ENCODE measurements at places on chromosomes 2 and 18.

- DNase-seq, result no peak
Measured at GRCh38 chr2:100453853-100454252, 16.4 kb upstream of the NMS start.

GRCh38 chr2:62219407-62220159 is 23.7 kb downstream of the B3GNT2 start:
- DNase-seq, result no peak

DNA sequence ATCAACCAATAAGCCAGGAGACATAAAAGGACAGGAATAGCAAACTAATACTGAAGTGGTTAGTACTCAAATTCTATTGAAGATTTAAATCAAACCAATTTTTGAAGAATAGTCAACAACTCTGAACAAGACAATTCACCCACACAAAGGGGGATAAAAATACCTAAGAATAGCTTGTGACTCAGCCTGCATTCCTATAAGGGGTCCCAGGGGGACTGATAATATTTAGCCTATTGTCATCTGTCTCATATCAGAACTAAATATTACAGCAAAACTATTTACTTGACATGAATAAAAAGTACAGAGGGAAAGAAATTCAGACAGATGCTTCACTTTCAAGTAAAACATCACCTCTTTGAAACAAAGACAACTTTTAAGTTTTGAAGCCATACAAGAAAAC is 7.7 kb downstream of the ITSN2 start:
- no peak for DNase-seq

DNA sequence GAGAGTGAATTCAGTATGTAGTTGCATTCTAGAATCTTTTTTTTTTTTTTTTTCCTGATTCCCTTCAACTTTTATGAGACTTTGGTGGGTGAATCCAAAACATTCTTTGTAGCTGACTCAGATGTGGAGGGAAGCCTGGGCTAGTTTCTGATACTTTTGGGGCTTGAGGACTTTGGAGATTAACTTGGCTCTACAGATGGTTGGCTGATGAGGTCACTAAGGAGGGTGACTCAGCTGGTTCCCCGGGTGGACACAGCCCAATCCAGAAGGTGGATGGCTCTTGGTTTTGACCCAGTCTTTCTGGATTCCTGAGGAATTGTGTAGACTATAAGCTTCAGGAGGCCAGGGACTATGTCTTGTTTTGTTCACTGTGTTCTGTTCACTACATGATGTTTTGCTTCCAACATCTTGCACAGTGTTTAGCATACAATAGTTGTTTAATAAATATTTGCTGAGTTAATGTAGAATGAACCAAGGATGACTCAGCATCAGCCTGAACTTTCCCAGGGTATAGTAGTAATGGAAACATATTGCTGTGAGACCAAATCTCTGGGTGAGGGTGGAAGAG is 30.5 kb downstream of the LAMA3 start:
- DNase-seq, result no peak

GRCh38 chr2:75476761-75477160 is 84.0 kb downstream of the EVA1A start:
- no peak for DNase-seq

- DNase-seq, result no peak
Measured at GRCh38 chr18:74661008-74661407, 63.3 kb downstream of the ZNF407 start.

GRCh38 chr2:166373951-166374350 is 1.8 kb downstream of the SCN9A start:
- DNase-seq, result peak; percentile 76

- no peak for DNase-seq
Measured at GRCh38 chr2:160916300-160916699, 243.9 kb upstream of the TANK start.

GRCh38 chr2:98730707-98731040 is 258 bp downstream of the MGAT4A start:
- DNase-seq, result no peak

DNA sequence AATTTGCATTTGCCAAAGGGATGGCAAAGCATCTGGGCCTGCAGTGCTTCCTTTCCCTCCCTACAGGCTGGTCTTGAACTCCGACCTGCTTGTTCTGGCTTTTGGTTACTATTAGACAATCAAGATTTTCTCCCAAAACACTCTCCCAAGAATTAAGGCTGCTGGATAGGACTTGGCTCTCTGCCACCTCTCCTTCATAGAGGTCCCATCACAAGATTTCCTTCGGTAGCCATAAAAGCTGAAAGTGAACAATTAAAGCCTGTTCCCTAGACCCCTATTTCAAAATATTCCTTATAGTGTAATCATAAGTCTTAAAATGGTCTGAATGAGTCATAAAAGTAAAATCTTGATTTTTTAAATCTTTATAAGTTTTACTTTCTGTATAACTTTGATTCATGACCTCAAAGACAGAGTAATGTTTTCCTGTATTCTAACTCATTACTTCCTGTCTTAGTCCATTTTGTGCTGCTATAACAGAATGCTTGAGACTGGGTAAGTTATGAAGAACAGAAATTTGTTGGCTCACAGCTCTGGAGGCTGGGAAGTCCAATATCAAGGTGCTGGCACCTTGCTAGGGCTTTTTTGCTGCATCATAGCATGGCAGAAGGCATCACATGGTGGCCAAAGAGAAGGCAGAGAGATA is 37.8 kb upstream of the TNP1 start:
- no peak for DNase-seq

DNA sequence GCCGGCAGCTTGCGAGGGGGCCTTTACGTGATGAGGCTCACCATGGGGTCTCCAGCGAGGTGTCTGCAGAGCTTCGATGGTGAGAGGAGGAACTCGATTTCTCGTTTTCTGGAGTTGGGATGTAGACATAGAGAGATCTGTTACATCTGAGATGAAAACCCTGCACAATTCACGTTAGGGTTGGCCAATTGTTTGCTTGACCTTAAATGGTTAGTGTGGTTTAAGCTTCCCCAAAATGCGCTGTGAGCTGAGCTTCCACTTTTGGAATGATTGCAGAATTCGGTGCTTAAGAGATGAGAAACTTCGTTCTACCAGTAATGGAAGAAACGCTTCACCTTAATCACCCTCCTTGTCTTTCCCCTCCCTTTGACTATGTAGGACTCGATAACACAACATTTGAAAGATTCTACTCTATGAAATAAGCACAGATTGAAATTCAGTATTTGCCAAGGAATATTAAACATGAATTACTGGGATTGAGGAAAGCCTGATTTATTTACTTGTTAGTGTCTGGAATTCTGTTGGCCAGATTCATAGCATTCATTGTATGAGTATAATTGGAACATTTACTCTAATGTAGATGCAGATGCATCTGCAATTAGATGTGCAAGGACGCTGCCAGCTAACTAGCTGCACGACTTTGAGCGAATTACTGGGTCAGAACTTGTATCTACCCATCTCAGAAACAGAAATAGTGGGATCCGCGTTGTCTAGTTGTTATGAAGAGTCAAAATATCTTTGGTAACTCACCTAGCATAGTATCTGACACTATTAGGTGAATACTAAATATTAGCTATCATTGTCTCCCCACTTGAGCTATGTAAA is 1.6 kb upstream of the KLF7 start:
- DNase-seq, result no peak

DNA sequence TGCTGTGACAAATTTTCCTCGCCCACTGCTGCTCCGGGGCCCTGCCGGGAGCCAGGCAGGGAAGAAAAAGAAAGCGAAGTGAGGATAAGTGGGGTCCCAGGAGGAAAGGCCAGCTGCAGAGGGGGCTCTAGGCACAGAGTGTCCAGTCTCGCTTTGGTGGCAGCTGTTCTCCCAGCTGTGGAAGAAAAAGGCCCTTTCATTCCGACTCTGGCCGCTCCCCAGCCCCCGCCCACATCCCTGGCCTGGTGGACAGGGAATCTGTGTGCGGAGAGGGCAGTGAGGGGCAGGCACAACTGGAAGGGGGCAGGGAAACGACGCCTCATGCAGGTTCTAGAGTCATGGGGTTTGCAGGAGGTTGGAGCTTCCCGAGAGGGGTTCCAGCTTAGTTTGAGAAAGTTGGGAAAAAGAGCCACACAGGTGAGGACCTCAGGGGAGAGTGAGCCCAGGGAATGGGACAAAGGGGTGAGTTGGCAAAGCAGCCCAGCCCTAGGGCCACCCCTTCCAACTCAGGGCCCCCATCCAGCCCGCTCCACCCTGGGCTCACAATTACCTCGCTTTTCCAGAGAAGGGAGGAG is 1.8 kb downstream of the RTKN start:
- no peak for DNase-seq

DNA sequence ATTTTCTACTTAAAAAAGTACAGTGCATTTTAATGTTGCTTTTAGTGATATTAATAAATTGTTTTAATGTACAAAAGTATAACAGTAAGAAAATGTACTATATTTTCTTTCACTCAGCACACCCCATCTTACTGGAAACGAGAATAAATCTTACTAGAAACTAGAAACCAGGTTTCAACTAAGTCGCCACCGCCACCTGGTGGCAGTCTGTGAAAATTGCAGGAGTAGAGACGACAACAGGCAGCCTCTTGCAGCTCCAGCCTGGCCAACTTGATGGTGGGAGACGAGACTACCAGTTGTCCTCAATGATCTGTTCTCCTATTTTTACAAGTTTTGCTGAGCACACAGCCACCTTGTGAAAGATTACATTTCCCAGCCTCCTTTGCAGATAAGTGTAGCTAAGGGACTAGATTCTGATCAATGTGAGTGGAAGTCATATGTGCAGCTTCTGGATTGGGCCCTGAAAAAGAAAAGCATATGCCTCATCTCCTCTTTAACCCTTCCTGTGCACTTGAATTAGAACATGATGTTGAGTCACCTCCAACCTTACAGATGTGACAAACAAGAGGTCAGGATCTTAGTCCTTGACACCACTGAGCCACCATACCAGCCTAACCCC is 8.7 kb downstream of the OTOF start:
- peak; percentile 58 for DNase-seq

DNA sequence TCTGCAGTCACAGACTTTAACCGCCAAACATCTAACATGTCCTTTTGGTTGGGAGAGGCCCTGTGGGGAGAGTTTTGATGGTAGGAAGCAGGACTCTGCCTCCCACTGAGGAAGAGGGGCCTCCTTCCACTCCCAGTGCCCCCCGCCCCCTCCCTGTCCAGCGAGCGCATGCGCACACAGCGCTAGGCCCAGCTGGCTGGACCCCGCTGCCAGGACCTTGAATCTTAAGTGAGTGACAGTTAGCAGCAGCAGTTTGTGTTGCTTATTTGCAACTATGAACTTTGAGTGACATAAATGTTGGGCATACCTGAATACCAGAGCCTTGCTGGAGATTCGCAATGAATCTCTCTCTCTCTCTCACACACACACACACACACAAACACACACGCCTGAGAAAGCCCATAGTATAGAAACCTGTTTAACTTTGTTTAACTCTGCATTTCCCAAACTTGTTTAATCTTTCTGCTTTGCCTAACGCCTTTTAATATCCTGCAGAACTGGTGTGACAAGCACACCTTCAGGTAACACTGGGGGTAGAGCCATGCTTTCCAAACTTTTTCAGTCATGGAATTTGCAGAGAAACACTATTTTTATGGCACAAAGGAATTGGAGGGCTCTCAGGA is 134.6 kb upstream of the SMAD2 start:
- no peak for DNase-seq

DNA sequence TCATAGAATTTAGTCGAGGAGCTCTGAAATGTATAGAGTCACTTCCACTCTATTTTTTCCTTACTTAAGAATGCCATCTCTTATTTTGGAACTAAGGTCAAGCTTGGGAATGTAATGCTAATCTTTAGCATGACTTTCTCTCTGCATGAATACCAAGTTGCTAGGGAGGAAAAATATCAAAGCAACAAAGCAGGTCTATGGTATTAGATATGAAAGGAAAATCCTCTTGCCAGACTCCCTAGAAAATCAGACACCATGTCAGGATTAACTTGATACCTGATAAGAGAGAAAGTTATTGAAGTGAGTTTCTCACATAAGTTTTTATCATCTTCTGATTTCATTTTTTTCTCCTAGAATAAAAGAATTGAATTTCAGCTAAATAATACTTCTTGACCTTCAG is 341.7 kb upstream of the ZNF804A start:
- no peak for DNase-seq

DNA sequence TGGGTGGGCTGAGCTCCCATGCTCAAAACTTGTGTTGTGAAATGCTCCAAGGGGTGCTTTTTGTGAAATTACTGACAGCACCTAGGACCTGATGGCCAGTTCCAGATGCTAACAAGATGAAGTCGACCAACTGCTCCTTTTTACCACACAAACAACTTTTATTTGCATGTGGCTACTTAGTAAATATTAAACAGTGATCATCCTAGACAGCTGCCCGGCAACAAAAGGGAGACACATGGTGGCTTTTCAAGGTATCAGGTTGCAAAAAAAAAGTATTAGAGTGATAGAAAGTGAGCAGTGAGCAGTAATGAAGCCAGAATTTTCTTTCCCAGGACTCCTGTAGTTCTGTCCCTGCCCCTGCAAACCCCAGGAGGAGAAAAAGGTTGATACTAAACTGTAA is 118.5 kb downstream of the RPIA start:
- DNase-seq, result peak; percentile 70

GRCh38 chr2:37870829-37871228 is 54.3 kb upstream of the RMDN2 start:
- no peak for DNase-seq

DNA sequence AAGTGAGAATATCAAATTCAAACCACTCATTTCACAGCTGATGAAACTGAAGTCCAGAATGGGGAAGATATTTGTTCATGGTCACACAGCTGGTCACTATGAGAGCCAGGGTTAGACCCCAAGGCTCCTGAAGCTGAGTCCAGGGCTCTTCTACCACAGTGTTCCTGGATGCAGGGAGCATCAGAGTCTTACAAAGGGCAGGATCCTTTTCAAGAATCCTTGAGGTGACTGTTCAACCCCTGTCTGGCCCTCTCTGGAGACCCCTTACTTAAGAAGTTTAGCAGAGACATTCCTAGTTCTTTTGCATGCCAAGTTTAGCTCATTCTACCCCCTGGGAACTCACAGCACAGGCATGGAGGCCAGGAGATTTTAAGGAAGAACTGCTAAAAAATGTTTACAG is 15.7 kb downstream of the PROKR1 start:
- DNase-seq, result no peak

GRCh38 chr2:97741251-97741650 is 27.9 kb downstream of the ZAP70 start:
- no peak for DNase-seq

DNA sequence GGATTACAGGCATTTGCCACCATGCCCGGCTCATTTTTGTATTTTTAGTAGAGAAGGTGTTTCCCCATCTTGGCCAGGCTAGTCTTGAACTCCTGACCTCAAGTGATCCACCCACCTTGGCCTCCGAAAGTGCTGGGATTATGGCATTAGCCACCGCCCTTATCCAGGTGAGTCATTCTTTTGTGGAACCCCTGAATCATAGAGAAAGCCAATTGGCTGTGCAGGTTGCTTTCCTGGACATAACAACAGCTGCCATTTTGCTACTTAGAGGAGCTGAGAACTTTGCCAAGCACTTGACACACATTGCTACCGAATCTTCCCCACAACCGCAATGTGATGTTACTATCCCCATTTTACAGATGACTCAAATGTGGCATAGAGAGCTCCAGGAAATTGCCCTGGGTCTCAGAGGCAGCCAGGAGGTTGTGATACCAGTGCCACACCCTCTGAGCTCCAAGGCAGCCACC is 36.0 kb downstream of the SETBP1 start:
- no peak for DNase-seq

GRCh38 chr2:15539999-15540398 is 21.1 kb downstream of the NBAS start:
- no peak for DNase-seq
